ENCODE measurements at places on chromosomes 5 and 9.
A peak's percentile ranks its signal among the peaks of the same experiment; 100 is the strongest.

DNA sequence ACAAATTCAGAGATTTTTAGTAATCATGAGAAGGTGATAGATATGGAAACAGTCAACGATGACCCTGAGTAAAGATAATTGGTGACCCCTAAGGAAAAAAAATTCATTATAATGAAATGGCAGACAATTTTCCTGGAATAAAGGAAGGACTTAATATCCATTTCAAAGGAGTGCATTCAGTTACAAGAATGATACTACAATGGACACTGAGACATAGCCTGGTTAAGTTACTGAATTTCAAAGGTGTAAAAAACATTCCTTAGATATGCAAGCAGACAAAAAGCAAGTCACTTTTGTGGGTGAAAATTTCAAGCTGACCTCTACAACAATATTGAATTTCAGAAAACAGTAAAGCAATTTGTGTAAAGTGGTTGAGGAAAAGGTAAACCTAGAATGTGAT lies 1012.5 kb upstream of the SEMA6A start:
- no peak for ATAC-seq

DNA sequence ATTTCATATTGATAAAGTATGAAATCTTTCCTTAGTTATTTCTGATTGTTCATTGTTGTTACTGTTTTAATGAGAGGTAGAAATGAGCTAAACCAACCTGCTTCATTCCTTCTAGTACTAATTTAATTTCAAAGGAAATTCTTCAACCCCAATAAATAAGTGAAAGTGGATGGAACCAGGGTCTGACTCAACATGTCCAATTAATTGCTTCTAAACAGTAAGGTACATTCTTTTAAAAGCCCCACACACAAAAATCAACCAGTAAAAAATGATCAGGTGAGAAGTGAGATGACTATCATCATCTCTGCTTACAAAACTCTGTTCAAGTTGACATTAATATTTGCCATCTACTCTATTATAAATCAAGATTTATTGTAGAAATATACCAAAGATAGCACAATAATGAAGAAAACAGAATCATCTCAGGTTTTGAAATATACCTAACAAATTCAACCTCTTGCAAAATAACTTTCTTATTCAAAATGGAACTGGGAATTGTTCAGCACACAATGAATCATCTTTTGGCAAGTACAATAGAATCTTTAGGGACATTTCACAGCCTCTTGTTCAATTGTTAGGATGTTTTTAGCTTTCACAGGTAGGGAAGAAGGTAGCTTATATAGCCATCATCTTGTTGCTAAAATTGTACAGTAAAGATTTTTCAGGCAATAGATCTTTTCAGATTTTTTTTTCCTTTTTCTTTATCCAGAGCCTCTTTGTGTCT lies 114.5 kb downstream of the RPS23 start:
- ATAC-seq, result no peak

- peak; percentile 39 for ATAC-seq
These were observed 4.0 kb upstream of the RANBP3L start for GRCh38 chr5:36305571-36306326.

- ATAC-seq, result peak; percentile 55
These were observed 11.8 kb upstream of the FCN1 start for GRCh38 chr9:134929193-134930158.

- ATAC-seq, result peak; percentile 100
These were observed 45.9 kb upstream of the PJA2 start for GRCh38 chr5:109455598-109456096.

DNA sequence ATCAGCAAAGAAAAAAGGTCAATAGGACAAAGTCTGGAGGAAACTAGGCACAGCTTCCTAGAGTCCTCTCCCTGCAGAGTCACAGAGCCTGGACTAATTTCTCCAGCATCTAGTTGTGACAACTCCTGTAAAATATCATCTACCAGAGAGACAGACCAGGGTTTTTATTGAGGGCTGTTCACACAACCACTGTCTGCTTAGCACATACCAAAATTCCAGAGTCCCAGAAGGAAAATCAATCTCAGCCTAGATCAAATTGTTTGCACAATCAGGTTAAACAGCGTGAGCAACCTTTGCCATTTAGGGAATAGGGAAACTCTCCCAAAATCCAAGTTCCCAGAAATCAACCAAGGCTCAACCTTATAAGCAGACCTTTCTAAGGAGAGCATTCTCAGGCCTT lies 190.3 kb downstream of the SYK start:
- ATAC-seq, result no peak

- no peak for ATAC-seq
These were observed 4.7 kb downstream of the SKP2 start for GRCh38 chr5:36156619-36157018.

- ATAC-seq, result no peak
These were observed 147.2 kb upstream of the KLF4 start for GRCh38 chr9:107636571-107637381.

DNA sequence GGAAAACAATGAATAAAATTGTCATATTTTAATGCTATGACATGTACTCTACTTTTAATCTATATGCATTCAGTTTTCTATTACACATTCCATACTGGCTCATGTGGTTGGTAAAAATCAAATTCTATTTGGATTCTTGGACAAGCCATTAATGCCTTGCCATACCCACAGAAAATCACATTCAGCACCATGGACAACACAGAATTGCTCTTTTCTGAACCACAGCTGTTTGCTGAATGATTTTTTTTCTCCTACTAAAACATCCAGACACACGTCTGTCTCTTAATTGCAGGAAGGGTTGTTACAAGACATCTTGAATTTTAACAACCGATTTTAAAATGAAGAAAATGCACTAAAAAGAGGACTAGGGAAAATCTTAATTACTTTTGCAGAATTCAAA lies 675.6 kb downstream of the BRINP1 start:
- no peak for ATAC-seq

DNA sequence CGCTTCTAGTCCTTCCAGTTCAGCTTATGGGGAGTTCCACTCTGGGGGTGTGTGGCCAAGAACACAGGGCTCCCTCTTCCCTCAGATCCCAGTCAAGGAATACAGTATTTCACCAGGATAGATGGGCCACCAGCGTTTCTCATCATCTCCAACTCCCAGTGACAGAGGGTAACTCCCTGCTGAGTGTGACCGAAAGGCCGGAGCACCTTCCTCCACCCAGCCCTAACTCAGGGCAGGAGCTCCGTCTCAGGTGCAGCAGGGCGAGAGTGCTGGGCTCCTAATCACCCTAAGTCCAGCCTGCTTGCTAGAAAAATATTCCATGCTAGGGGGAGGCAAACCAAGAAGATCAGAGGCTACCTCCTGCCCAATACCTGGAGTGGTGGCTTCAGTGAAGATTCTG lies 102.6 kb downstream of the ADAMTS2 start:
- ATAC-seq, result no peak

DNA sequence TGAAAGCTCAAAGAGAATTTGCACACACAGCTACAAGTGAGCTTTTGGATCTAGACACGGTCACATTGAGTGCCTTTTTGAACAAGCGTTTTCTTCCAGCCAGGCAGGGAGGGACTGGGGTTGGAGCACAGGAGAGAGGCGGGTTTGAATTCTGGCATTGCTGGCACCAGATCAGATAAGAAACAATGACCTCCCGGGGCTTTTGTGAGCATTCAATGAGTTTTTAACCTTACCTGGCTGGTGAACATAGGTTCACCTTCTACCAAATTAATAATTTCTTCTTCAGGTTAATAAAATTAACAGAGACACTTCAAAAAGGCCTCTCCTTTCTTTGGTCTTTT lies 312.9 kb upstream of the MSX2 start:
- ATAC-seq, result no peak

GRCh38 chr5:56831773-56832172 lies 16.4 kb downstream of the MAP3K1 start:
- no peak for ATAC-seq

DNA sequence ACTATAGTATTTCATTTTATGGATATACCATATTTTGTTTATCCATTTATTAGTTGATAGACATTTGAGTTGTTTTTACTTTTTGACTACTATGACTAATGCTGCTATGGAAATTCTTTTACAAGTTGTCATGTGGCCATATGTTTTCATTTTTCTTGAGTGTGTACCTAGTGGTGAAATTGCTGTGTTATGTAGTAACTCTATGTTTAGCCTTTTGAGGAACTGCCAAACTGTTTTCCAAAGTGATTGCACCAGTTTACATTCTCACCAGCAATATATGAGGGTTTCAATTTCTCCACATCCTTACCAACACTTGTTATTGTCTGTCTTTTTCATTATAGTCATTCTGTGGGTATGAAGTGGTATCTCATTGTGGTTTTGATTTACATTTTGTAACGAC lies 75.4 kb downstream of the GRIA1 start:
- ATAC-seq, result no peak

DNA sequence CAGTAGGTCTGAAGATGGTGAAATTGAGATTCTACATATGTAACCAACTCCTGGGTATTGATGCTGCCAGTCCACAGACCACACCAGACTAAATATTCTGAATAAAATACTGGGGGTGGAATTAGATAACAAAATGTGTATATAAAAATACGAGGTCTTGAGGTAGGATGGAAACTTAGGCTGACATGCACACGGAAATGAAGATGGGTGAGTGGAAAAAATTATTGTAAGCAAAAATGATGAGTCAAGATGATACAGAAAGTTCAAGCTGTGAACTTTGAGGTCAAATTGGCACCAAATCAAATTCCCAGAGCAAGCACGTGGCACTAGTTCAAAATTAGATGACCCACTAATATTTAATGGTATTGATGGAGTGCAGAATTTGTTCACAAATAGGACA lies 713.4 kb upstream of the ACO1 start:
- no peak for ATAC-seq

GRCh38 chr9:131419716-131420115 lies 25.8 kb downstream of the PRRC2B start:
- ATAC-seq, result no peak

DNA sequence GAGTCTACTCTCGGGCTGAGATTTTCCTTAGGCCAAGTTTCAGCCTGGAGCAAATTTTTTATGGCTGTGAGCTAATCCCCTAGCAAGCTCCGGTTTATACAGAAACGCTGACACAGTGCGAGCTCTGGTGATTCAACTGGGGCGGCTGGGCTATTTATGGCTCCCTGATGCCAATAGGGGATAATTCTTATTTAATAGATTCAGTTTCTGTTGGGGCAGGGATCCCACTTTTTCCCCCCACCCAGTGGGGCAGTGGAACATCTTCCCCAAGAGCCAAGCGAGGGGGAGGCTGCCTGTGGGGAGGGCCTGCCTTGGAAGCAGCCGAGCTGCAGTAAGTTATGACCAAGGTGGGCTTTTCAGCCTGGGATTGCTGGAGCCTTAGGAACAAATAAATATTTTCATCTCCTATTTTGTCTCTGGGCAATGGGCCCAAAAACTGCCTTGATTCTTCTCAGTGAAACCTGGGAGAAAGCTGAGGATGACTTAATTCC lies 129.1 kb downstream of the MACROH2A1 start:
- ATAC-seq, result peak; percentile 81

GRCh38 chr5:167096816-167097215 lies 1194.6 kb upstream of the WWC1 start:
- no peak for ATAC-seq

- no peak for ATAC-seq
These were observed 5.6 kb downstream of the RBM27 start for GRCh38 chr5:146208916-146209522.

DNA sequence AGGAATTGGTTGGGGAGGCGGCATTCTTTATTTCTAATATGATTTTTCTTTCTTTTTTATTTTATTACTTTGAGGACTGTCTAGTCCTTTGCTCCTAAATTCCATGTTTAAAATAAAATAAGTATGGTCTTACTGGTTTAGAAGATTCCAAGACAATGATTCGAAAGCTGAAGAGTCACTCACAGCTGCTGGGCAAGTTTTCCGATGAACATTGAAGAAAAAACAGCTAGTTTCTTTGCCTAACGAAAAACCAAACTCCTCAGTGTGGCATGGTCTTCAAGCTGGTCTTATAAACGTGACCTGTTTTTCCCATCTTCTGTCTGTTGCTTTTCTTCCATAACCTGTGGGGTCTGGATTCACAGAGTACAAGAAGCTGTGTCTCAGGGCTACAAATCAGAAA lies 25.1 kb downstream of the ZNF474 start:
- no peak for ATAC-seq

- ATAC-seq, result no peak
These were observed 4.7 kb downstream of the MYORG start for GRCh38 chr9:34371886-34372466.

- no peak for ATAC-seq
These were observed 18.6 kb downstream of the MED10 start for GRCh38 chr5:6359555-6360322.

DNA sequence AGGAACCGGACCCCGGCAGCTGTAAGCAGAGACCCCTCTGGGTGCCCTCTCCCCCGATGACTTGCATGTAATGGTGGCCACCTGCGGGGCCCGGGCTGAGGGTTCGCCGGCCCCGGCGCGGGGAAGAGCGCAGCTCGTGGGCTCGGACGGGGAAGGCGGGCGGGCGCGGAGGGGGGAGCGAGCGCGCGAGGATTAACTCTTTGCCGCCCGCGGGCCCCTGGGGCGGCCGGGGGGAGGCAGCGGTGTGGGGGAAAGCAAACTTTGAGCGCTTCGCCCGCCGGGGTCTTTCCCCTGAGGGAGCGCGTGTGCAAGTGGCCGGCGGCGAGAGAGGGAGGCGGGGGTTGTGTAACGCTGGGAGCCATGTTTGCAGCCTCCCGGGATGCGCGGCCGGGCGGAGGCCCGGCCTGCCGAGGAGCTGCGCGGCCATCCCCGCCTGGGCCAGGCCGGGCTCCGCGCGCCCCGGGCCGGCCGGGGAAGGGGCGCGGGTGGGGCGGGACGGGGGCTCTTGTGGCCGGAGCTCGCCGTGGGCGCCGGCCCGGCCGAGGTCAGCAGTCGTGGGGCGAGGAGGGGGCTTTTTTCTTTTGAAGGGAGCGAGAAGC lies 547 bp downstream of the ANP32B start:
- peak; percentile 26 for ATAC-seq

GRCh38 chr5:136780518-136780917 lies 415.2 kb upstream of the TRPC7 start:
- ATAC-seq, result no peak

DNA sequence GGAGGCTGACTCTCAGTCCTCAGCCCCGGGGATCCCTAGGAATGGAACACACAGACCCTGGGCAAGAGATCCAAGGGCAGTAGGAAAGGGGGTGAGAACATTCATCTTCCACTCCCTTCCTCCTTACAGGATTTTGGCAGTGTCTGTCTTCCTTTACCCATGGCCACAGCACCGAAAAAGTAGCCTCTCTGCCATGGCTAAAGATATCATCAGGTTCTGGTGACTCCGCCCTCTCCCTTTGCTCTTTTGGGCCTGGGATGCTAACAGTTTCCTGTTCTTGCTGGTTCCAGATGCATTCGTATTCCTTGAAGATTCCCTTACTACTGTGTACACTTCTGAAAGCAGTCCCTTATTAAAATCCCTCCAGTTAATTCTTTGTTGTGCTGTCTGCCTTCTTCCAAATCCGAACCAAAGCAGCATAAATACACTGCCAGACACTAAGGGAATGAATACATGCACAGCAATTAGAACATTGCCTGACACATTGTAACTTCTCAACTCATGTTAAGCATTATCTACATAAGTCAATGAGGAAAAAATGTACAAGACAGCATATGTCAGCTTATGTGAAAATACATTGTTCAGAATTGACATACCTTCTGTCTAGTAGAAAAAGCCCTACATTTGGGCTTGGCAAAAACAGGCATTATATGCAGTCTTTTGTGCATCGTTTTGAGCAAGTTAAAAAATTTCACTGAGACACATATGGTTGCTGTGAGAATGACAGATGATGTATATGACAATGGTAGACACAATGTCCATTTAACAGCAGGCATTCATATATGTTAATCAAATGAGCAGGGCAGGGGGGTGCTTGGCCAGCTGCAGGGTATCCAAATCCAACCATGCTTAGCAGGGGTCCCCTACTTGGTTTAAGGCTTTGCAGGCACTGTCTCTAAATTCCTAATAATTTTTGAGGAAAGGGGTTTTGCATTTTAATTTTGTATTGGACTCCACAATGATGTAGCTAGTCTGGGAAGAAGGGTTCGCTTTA lies 58.8 kb upstream of the RAI14 start:
- no peak for ATAC-seq
